A172 (cell line): ENCODE measurements at places on chromosomes 3 and 15. TPM values are rescaled to one million over a fixed set of nuclear protein-coding genes. Genes with fewer than 3 reads are reported as not detected.

Gene NPAP1
- not detected in 2 replicates for total RNA-seq

Gene PATL2
- not detected in 2 replicates for total RNA-seq

Gene TERC
- total RNA-seq: 145 and 302 TPM in 2 replicates

Gene GP5
- 0.02 and 0.10 TPM in 2 replicates for total RNA-seq

Gene SLC2A2
- 0.07 TPM in 2 replicates for total RNA-seq

Gene SLC7A14
- total RNA-seq: not detected in 2 replicates

Gene MESP2
- not detected in 2 replicates for total RNA-seq

Gene NR2E3
- not detected in 2 replicates for total RNA-seq

Gene LMOD3
- total RNA-seq: not detected in 2 replicates

Gene KLHL40
- total RNA-seq: not detected in 2 replicates

Gene OR5K2
- not detected in 2 replicates for total RNA-seq

Gene SLC12A1
- total RNA-seq: not detected in 2 replicates

Gene SEMA7A
- total RNA-seq: 12.6 and 14.3 TPM in 2 replicates

Gene CCDC191
- 5.6 and 7.0 TPM in 2 replicates for total RNA-seq

Gene NANOGP8
- total RNA-seq: not detected in 2 replicates

Gene FBLN2
- total RNA-seq: 0.07 and 0.41 TPM in 2 replicates

Gene IL20RB
- total RNA-seq: 0.72 and 1.1 TPM in 2 replicates

Gene GOLGA8G
- total RNA-seq: not detected in 2 replicates

Gene HHATL
- total RNA-seq: not detected in 2 replicates

Gene CFAP91
- 1.8 and 2.2 TPM in 2 replicates for total RNA-seq

Gene GRIP2
- 0.10 TPM in 1 of 2 replicates, not detected in the other for total RNA-seq

Gene GMNC
- total RNA-seq: 0.02 TPM in 1 of 2 replicates, not detected in the other

Gene PIERCE2
- 1.0 and 10.1 TPM in 2 replicates for total RNA-seq

Gene GOLGA6L25
- total RNA-seq: not detected in 2 replicates

Gene XXYLT1
- total RNA-seq: 46.6 and 49.1 TPM in 2 replicates

Gene IQCF5
- total RNA-seq: not detected in 2 replicates

Gene SLC24A5
- total RNA-seq: not detected in 2 replicates

Gene CAMKV
- total RNA-seq: not detected in 2 replicates

Gene SAXO2
- total RNA-seq: 1.1 and 2.5 TPM in 2 replicates

Gene LDHAL6B
- not detected in 2 replicates for total RNA-seq

Gene ACOX2
- 2.2 and 5.4 TPM in 2 replicates for total RNA-seq

Gene RLBP1
- not detected in 2 replicates for total RNA-seq

Gene KLHDC8B
- total RNA-seq: 9.0 and 16.0 TPM in 2 replicates

Gene LPCAT4
- 8.9 and 9.8 TPM in 2 replicates for total RNA-seq

Gene COL7A1
- total RNA-seq: 105 and 128 TPM in 2 replicates

Gene RGMA
- 0.05 and 0.90 TPM in 2 replicates for total RNA-seq

Gene ST6GAL1
- total RNA-seq: 5.3 and 9.4 TPM in 2 replicates

Gene MCF2L2
- 0.22 and 0.41 TPM in 2 replicates for total RNA-seq

Gene GABRG3
- not detected in 2 replicates for total RNA-seq

Gene HTD2
- 6.2 TPM in 2 replicates for total RNA-seq

Gene P2RY14
- 0.03 and 0.05 TPM in 2 replicates for total RNA-seq

Gene TGM4
- 0.10 and 0.65 TPM in 2 replicates for total RNA-seq

Gene REC114
- not detected in 2 replicates for total RNA-seq

Gene GPR156
- total RNA-seq: 1.1 and 1.6 TPM in 2 replicates

Gene FRMD5
- total RNA-seq: 13.2 and 16.3 TPM in 2 replicates

Gene ZBED2
- total RNA-seq: 0.22 TPM in 1 of 2 replicates, not detected in the other

Gene PPM1L
- 0.41 and 1.4 TPM in 2 replicates for total RNA-seq

Gene MDFIC2
- not detected in 2 replicates for total RNA-seq

Gene CATSPER2
- total RNA-seq: 0.47 and 0.60 TPM in 2 replicates

Gene SLC22A13
- total RNA-seq: not detected in 2 replicates

Gene NKTR
- 22.9 and 23.8 TPM in 2 replicates for total RNA-seq

Gene SNTN
- total RNA-seq: not detected in 2 replicates

Gene DUOXA1
- total RNA-seq: not detected in 2 replicates

Gene PCBP4
- total RNA-seq: 99.7 and 107 TPM in 2 replicates

Gene FHIT
- total RNA-seq: 0.10 and 1.3 TPM in 2 replicates
